ENCODE measurements at places on chromosomes 11 and 22.

- DNase-seq: no peak
These were observed 93.2 kb downstream of the TBC1D22A start for GRCh38 chr22:46855681-46856080.

- DNase-seq: peak; percentile 93
These were observed at the start of gene TRMT112 for GRCh38 chr11:64317325-64317960. TSS of gene TRMT112 (minus strand) at chr11:64317559. CDS start at chr11:64317526, 33 bp downstream.

- no peak for DNase-seq
These were observed 26.4 kb downstream of the ISX start for GRCh38 chr22:35092406-35092805.

DNA sequence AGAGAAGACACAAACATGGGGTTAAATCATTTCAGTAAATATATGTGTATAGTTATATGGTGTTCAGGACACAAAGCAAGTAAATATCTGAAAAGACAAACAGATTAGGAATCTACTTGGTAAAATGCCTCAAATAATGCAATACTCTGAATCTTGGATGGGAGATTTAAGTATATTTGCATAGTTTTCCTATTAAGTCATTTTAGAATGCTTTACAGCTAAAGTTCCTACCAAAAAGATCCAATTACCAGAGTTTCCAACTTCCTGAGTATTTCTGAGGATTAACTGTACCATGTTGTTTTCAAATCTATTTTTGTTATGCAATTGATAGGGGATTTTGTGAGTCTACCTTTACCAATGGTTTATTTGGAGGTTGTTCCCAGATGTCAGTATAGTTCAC is 424.4 kb upstream of the CCDC179 start:
- no peak for DNase-seq

- no peak for DNase-seq
These were observed 609.5 kb downstream of the NELL1 start for GRCh38 chr11:21278840-21279239.

DNA sequence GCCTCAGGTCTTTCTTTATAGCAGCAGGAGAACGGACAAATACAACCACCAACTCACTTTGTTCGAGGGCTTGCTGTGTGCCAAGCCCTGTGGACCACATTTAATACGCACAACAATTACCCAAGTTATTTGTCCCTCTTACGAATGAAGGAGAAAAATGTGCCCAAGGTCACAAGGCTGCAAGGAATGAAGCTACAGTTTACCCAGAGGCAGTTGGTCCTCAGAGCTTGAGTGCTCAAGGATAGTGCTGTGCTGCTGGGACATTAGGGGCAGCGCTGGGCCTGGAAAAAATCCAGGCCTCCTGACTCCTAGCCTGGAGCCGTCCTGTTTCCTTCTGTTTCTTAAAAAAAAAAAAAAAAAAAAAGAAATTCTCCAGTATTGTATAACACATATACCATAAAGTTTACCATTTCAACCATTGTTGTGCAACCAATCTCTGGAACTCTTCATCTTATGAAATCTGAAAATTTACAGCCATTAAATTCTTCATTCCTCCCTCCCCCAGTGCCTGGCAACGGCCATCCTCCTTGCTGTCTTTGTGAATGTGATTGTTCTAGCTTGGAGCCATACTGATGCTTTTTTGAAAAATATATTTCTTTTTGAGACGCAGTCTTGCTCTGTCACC is 1.0 kb upstream of the C11orf86 start:
- no peak for DNase-seq

DNA sequence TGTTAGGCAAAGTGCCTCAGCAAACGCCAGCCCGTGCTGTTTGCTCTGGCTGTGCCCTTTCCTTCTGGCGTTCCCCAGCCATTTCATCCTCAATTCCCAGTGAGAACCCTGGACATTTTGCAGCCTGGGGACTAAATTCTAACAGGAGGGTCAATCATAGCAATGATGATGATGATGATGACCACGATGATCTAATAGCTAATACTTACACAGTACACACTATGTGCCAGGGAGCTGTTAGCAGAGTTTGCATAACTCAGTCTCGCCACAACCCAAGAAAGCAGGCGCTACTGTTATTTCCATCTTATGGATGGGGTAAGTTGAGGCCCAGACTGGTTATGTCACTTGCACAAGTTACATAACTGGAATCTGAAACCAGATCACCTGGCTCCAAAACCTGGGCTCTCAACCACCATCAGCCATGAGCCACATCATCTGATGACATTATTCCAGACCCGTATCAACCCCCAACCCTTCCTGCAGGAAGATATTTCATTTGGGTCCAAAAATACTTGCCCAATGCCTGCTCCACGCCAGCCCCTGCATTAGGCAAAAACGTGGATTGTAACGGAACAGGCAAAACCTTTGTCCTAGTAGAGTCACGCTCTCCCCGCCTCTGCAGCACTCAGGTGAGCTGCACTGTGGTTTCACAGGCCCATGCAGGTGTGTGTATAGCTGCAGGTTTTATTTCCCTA is 132.6 kb upstream of the SERPIND1 start:
- DNase-seq: no peak

DNA sequence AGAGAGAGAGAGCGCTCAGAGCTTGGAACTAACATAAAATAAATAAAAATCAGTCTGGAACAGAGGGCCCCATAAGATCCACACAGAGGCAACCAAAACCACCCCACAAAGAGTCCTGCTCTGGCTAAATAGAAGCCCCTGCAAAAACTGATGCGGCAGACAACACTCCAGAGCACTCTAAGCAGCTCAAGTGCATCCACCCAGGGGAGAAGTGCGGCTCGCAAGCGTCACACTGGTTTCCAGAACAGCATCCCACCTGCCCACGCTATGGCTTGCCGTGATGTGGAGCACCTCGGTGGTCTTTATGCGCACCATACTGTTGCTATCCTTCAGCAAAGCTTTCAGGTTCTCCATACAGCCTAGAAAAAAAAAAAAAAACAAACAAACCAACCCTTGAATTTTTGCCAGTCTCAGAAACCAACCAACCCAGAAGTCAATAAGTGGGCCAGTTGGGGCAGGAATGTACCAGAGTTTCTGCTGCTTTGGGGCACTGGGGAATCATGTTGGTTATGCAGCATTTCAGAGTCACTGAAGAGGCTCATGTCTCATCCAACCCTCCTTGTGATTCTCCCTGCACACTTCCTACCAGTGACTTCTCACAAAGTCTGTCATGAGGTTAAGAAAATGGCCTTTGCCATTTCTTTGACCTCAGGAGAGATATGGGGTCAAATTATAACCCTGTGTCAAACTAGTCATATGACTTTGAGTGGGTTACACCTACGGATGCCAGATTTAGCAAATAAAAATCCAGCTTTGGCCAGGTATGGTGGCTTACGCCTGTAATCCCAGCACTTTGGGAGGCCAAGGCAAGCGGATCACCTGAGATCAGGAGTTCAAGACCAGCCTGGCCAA is 3.0 kb downstream of the RSPH14 start:
- DNase-seq: no peak

GRCh38 chr11:85170184-85170583 is 457.0 kb downstream of the DLG2 start:
- no peak for DNase-seq
